Fibroblast of skin of right biceps (primary cell): ENCODE measurements at places on chromosomes 6 and 20.

- DNase-seq: no peak
Measured at GRCh38 chr6:13431861-13432465, 55.4 kb downstream of the GFOD1 start.

- DNase-seq: peak; percentile 98
Measured at GRCh38 chr6:85360794-85361642, 88.9 kb upstream of the NT5E start.

GRCh38 chr6:105469946-105470345 is 67.1 kb upstream of the PREP start:
- no peak for DNase-seq

DNA sequence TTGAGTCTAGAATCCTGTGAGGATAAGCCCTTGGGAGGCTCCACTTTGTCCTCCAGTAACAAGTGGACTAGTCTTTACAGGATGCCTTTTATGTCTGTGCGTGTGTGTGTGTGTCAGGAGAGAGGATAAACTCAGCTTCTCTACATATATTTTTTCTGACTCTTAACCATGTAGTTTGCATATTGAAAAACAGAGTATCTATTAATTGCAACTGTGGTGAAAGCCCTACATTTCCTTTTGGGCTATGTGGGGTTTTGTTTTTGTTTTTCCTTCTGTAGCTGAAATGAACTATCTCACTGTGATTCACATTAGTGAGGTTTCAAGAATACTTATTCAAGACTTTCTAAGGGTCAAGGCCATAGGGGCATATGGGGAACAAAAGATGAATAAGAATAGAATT is 17.7 kb downstream of the TPBG start:
- no peak for DNase-seq

DNA sequence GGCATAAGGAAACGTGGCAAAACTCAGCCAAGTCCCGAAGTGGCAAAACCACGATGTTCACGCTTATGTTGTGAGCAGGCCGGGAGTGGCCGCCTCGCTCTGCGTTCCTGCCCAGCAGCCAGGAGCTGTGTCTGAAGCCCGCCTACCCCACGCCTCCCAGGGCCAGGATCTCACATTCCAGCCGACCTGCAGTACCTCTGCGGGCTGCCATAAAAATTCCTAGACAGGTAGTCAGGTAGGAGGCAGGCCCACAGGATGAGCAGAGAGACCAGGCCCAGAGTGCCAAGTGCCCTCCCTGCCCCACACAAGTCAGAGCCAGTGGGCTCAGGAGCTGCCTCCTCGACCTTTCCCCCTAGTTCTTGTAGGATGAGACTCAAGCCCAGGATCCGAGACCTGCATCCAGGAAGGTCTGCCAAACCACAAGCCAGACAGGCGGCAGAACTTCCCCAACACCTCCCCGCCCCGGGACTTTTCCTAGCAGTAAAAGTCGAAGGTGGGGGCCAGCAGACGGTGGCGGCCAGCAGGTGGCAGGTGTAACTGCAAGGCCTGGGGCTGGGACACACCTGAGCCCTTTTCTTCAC is 16.7 kb downstream of the PMEPA1 start:
- no peak for DNase-seq

DNA sequence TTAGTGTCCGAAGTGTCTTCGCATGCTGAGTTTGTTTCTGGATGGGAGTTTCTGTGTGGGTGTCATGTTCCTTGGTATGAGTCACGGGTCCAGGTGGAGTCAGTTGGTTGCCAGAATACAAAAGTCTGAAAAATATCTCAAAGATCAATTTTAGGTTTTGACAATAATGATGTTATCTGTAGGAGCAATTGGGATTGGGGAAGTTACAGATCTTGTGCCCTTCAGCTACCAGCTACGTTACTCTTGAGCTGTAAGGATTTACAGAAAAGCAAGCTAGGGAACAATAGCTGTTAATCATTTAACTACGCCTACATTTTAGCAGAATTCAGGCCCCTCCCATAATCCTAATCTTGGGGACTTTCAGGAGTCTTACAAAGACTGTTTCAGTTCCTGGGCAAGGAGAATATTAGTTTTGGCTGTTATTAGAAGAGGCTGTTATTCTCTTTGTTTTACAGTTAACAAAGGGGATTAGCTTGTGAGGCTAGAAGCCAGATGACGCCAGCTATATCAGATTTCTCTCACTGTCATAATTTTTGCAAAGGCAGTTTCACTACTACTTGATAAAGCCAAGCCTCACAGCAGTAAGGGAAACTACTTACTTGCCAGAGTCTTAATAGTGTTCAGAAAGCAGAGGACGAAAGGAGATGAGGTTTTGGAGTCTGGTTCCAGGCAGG is 15.4 kb upstream of the SLC22A16 start:
- peak; percentile 15 for DNase-seq

DNA sequence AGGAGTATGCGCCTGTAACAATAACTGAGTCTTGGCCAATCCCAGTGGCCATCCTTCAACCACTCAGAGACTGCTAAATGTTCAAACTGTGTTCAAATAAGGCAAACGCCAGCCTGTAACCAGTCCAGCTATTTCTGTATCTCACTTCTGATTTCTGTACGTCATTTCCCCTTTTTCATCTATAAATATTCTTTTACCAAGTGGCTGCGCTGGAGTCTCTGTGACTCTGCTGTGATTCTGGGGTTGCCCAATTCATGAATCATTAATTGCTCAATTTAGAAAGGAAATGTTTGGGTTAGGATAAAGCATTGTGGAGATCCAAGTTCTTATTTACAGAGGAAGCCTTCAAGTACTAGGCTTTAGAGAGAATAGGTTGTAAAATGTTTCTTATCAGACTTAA is 89.8 kb upstream of the UST start:
- peak; percentile 9 for DNase-seq

DNA sequence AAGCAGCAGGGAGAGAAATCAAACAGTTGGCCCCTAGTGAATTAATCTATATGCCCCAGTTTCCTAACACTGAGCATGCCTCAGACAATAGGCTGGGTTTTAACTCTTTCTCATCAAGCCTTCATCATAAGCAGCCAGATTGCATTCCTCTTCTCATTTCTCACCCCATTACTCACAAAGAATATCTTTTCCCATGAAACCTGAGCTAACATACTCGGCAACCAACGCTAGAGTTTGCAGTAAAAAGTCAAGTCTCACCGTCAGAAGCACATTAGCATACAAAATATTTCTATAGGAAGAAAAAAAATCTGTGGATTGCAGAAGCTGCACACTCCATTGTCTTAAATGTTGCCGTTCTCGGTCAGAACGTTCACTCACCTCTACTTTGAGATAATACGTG is 429.9 kb upstream of the ARID1B start:
- DNase-seq: peak; percentile 38

DNA sequence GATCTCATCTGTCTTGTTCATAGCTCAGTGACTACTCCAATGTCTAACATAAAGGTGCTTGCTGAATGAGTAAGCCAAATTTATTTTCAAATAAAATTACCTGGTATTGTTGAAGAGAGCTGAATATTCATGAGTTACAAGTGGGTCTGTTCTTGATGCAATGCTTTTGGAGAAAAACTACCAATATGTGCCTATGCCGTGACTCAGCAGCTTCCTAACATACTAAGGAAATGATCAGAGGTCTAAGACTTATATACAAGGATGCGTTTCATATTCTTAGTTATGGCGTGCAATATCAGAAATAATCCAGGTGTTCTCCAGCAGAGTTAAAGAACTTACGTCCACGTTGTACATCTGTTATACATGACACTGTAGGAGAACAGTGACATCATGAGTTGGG is 5.1 kb downstream of the FAM120B start:
- no peak for DNase-seq

DNA sequence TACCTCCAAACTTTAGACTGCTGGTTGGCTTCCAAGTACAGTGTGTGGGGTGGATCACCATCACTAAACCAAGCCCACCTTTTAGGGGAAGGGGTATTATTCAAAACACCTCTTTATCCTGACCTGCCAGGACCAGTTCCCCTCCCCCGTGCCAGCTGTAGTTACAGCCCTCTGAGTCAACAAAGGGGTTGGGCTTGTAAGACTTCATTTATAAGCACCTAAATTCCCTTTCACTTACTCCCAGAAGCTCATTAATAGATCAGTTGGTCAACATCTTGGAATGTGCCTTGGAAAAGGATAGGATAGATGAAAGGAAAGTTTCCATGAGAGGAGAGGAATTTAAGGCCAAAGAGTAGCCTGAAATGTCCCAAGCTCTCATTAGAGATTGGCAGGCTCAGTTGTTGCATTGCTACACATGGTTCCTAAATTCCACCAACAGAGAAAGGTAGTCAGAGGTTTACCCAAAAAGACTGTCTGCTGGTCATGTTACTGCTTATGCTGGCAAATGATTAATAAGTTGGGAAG is 59.2 kb downstream of the TNFAIP3 start:
- DNase-seq: peak; percentile 96

- DNase-seq: peak; percentile 48
Measured at GRCh38 chr6:75201901-75202672, 3.8 kb downstream of the COL12A1 start.

GRCh38 chr6:148166339-148166968 is 176.2 kb upstream of the SASH1 start:
- DNase-seq: peak; percentile 60

DNA sequence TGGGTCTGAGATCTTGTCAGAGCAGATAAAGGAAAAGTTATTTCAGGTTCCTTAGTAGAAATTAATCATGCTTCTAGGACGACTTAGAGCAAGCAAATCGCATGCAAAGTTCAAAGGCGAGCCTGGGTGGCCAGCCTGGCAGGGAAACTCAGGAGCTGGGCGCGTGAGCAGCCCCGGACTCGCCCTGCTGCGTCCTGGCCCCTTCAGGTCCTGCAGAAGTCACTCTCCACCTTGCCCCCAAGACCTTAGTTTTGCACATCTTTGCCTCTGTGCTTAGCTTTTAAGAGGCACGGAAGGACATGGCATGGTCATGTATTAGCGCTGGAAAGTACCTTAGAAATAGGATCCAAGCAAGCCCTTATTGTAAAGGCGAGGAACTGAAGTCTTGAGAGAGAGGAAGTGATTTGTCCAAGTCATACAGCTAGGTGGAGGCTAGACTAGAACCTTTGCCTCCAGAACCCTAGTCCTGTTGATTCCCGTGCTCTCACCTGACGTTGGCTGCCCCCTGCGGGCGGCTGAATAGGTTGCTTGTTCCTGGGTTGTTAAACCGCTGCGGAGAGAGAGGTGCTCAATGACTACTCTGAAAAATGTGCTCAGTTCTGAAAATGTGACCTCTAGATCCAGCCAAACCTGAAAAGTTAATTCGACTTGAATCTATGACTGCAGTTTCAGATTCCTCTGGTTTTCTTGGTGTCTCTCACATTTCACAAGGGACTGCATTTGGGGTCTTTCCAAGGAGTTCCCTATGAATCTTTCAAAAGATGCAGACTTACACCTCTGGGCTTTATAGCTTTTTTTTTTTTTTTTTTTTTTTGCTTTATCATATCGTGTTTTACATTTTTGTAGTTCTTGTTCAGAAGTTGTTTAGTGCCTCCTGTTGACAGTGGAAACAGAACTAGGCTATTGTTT is 2.7 kb downstream of the MYB start:
- peak; percentile 41 for DNase-seq

GRCh38 chr6:125798734-125799508 is 8.2 kb downstream of the NCOA7 start:
- DNase-seq: peak; percentile 47

DNA sequence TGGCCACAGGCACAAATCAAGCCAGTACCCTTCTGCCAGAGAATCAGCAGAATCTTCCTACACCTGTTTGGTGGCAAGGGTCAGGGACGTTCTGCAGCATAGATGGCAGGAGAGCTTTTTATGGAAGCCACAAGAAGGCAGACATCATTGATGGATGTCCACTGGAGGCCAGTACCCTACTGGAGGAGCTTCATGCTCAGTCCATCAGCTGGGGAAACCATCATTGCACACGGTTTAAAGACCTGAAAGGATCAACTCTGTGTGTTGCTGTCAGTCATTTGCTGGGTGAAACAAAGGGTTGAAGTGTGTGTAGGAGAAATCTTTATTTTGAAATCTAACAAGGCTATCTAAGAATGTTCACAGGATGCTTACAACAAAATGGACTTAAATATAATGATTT is 158.9 kb upstream of the SASH1 start:
- no peak for DNase-seq

DNA sequence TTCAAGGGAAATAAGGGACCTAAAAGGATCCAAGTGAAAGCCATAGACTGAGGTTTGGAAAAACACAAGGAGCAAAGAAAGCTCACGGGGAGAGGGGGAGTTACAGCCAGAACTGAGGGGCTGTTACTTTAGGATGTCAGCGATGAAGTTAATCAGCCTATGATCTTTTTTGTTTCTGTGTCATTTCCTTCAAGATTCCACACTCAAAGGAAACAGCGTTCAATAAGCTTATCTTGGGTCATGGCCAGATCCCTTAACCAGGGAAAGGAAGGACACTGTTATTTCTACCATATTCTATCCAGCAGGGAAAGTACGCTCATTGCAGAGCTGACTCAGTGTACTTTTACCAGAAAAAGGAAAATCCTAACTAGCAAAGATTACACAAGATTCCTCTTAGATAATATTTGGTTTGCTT is 132.8 kb downstream of the PFDN4 start:
- DNase-seq: peak; percentile 95

- DNase-seq: peak; percentile 20
Measured at GRCh38 chr20:37567671-37568588, 40.3 kb upstream of the BLCAP start.

DNA sequence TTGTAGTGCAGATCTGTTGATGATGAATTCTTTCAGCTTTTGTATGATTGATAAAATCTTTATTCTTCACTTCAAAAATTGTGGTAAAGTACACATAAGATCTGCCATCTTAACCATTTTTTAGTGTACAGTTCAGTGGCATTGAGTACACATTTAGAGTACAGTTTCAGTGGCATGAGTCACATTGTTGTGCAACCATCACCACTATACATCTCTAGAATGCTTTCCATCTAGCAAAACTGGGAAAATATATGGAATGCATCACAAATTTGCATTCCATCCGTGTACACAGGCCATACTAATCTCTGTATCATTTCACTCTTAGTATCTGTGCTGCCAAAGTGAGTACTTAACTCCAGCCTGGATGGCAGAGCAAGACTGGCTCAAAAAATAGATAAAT is 28.7 kb downstream of the SIRPD start:
- peak; percentile 25 for DNase-seq

- DNase-seq: no peak
Measured at GRCh38 chr6:54784011-54784410, 62.6 kb upstream of the FAM83B start.
